Activated T-helper 1 cell treated with anti-CD3 and anti-CD28 coated beads, Interleukin-12 subunit alpha, Interleukin-12 subunit beta, Interleukin-2, Interleukin-4 antibody, amounts not matched to agents 30 ng/mL and 10 ng/mL and 1 ng/mL, durations not matched to agents 14 hours and 24 hours and 36 hours (primary cell): ENCODE measurements at places on chromosomes 4 and X. TPM values are rescaled to one million over a fixed set of nuclear protein-coding genes. Genes with fewer than 3 reads are reported as not detected.

ERVMER34-1 gene
- total RNA-seq: 0.05 TPM in 1 of 2 replicates, not detected in the other

CXCL8 gene
- 10.7 and 13.4 TPM in 2 replicates for total RNA-seq

ANKRD37 gene
- 12.4 and 15.8 TPM in 2 replicates for total RNA-seq

FGFBP2 gene
- 4.8 and 7.7 TPM in 2 replicates for total RNA-seq

DNA sequence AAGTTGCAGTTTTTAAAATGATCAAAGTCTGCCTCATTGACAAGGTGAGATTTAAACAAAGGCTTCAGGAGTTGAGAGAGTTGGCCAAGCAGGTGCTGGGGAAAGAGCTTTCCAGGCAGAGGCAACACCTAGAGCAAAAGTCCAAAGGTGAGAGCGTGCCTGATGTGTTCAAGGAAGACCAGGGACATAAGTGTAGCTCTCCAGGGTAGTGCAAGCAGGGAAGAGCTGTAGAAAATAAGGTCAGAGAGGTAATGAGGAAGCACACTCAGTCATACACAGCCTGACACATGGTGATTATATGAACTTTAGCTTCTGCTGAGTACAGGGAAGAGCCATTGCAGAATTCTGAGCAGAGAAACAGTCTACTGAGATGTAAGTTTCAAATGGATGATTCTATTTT is 265.0 kb upstream of the NWD2 start:
- DNase-seq: no peak

ARHGEF9 gene
- 18.9 and 20.2 TPM in 2 replicates for total RNA-seq

GRCh38 chr4:54265366-54265765 is 36.3 kb downstream of the PDGFRA start:
- no peak for DNase-seq

XAGE1A gene
- not detected in 2 replicates for total RNA-seq

SPANXA1 gene
- not detected in 2 replicates for total RNA-seq

DNA sequence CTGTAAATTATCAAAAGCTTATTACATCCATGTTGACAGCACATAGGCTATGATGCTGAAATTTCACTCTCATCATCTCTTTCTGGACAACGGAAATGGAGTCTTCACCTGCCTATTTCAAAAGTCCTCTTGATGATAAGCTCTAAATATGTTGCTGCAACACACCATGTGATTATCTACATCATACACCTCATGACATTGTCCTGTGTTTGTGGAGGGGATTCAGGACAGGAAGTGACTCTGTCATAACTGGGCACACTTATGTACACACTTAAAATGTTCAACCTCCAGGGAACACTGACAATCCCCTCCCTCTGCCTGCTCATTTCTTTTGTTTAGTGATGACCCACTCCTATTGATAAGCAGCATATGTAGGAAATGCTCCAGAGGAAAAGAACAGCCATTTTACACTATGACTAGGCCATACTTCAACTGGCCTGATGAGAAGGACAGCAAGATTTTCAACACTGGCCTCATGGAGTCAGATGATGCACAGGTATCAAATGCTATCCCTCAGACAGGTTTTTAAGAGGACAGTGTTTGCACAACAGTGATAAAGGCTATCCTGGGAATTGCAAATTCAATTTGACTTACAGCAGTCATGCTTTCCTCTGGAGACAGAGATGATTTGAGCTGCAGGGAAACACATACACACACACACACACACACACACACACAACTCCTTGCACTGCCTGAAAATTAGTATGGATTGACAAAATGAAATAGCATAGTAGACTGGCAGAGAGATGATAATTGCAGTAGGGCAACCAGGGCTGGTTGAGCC is 163.3 kb upstream of the RASGEF1B start:
- DNase-seq: no peak

DNA sequence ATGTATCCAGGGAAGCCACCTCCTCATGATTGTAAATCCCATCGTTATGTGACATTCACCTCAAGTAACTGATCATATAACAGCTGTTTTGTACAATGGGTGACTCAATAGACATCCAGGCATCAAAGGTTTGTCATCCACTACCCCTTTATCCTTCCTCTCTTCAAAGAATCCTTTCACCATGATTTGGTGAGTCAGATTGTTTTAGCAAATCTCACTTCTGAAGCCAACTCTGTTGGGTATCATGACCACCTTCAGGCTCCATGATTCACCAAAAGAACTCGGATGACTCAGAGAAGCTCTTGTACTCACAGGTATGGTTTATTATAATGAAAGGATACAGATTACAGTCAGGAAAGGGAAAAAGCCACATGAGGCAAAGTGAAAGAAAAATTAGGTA is 132.1 kb downstream of the PWWP3B start:
- DNase-seq: no peak

MMAA gene
- 18.1 and 20.8 TPM in 2 replicates for total RNA-seq

TEX11 gene
- 0.12 TPM in 1 of 2 replicates, not detected in the other for total RNA-seq

- DNase-seq: no peak
Observed at GRCh38 chr4:114400531-114400930, 198.1 kb upstream of the UGT8 start.

SHOX gene
- total RNA-seq: not detected in 2 replicates

- DNase-seq: no peak
Observed at GRCh38 chrX:151402719-151403390, 5.8 kb downstream of the VMA21 start.

AMELX gene
- total RNA-seq: not detected in 2 replicates

GRCh38 chr4:37588150-37588549 is 98.0 kb downstream of the RELL1 start:
- no peak for DNase-seq

- no peak for DNase-seq
Observed at GRCh38 chr4:96102541-96103026, 262.7 kb downstream of the PDHA2 start.

NHS gene
- 8.1 and 11.1 TPM in 2 replicates for total RNA-seq

GRCh38 chr4:4838936-4839810 is 20.3 kb upstream of the MSX1 start:
- no peak for DNase-seq

GRCh38 chr4:128268970-128269369 is 18.6 kb downstream of the PGRMC2 start:
- no peak for DNase-seq

CLDN2 gene
- total RNA-seq: not detected in 2 replicates

GRCh38 chrX:45842926-45843315 is 642.2 kb upstream of the DIPK2B start:
- no peak for DNase-seq

DNA sequence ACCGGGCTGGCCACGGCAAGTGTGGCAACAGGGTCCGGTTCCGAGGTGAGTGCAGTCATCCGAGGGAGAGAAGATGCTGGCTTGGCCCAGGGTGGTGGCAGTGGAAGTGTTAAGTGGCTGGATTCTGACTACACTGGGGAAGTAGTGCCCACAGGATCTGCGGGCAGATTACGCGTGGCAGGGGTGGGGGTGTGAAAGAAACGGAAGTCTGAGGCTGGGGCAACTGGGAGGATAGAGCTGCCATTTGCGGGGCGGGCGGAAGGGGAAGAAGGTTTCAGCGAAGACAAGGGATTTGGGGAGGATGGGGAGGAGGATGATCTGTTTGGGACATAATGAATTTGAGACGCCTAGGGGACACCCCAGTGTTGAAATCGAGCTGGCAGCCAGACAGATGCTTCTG is 5.3 kb downstream of the RS1 start:
- DNase-seq: no peak

DNA sequence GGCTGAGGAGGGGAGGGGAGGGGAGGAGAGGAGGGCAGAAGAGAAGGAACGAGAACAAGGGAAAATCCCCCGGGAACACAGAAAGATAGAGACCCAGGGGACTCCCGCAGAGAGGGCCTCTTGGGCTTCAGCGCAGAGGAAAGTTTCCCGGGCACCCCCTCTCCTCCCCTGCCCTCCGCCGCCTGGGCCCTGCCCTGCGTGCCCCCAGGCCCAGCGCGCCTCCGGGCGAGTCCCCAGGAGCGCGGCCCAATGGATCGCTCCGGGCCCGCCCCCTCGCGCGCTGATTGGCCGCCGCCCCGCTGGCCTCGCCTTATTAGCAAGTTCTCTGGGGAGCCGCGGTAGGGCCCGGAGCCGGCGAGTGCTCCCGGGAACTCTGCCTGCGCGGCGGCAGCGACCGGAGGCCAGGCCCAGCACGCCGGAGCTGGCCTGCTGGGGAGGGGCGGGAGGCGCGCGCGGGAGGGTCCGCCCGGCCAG is at the start of gene MSX1:
Gene MSX1 (plus strand): TSS at position 341 of the 474 bp plus-strand sequence. CDS start 235 bp downstream, outside the sequence.
- no peak for DNase-seq

DNA sequence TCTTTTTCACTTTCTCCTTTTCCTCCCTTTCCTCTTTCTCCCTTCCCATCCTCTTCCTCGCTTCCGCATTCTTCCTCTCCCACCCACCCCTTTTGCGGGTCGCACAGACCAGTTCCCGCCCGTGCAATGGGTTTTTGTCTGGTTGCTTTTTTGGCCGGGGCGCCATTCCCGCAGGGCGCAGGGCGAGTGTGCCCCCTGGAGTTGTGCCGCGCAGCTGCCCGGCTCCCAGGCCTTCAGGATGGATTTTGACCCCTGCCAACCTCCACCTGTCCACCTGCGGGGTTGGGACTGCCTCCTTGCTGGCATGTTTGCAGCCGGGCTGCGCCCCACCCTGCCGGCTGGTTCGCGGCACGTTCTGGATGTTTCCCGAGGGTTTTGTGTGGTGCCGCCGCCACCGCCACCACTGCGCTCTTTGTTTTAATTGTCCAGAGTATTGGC is 578 bp upstream of the SEL1L3 start:
- no peak for DNase-seq

APELA gene
- not detected in 2 replicates for total RNA-seq

GRCh38 chrX:103565197-103565596 is 20.1 kb upstream of the TCEAL4 start:
- DNase-seq: no peak

GRCh38 chr4:7557456-7557855 is 122.7 kb upstream of the PSAPL1 start:
- no peak for DNase-seq

CXorf49 gene
- total RNA-seq: not detected in 2 replicates

ATP11C gene
- 17.7 and 18.3 TPM in 2 replicates for total RNA-seq

ASB11 gene
- not detected in 2 replicates for total RNA-seq

DNA sequence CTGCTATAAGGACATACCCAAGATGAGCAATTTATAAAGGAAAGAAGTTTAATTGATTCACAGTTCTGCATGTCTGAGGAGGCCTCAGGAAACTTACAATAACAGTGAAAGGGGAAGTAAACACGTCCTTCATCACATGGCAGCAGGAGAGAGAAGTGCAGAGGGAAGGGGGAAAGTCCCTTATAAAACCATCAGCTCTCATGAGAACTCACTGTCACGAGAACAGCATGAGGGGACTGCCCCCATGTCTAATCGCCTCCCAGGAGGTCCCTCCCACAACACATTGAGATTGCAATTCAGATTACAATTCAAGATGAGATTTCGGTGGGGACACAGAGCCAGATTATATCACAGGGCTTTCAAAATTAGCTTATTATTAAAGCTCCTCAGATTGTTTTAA is 209.5 kb upstream of the PPP3CA start:
- no peak for DNase-seq

DNA sequence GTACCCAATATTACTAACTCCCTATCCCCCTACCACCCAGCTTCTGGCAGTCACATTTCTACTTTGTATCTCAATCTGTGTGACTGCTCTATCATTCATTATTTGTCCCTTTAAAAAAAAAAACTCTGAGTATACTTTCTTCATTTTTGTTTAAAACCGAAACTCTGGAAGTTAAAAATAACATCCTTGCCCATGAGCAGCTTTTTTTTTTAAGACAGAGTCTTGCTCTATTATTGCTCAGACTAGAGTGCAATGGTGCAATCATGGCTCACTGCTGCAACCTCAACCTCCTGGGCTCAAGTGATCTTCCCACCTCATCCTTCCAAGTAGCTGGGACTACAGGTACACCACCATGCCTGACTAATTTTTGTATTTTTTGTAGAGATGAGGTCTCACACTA is 15.8 kb downstream of the UBE2K start:
- no peak for DNase-seq

DNA sequence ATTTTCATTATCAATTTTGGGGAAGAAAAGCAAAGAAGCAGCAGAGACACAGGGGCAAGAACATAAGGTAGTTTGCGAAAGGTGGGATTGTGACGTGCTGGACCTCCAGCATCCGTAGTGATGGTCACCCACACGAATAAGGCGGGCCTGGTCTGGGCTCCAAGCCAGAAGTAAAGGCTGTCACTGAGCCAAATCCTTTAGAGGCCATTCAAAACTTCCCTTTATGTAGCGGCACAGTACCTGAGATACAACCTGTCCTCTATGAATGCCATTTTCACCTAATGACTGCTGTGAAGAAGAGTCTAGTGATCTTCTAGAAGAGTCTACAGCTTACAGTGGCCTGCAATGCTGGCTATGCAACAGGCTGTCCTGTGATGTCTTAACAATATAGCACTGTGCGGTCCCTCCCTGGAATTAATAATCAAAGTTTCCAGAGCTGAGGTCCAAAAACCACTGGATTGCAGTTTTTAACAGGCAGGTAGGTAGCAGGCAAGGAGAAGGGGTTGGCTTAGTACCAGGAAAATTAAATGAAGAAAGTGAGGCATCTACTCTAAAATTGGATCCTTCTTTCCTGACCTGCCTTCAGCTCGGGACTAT is 56.2 kb downstream of the TRIML1 start:
- DNase-seq: no peak
